Jurkat, Clone E6-1 (cell line): ENCODE measurements at places on chromosomes 6 and 20.

DNA sequence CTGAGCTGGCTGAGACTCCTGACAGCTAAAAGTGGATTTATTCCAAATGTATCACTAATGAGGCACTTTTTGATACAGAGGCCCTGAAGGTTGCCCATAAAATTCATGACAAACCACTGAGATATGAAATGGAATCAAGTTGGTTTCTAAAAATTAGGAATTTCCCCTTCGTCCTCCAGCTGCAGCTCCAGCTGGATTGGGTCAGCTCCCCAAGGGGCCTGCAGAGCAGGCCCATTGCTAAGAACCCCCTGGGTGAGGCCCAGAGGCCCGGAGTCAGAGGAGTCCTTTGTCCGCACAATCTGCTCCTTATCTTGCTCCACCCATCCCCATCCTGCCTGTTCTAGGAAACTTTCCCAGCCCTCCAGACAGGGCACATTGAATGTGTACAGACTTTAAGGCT is 163.5 kb upstream of the TOP1 start:
- DNase-seq: no peak

DNA sequence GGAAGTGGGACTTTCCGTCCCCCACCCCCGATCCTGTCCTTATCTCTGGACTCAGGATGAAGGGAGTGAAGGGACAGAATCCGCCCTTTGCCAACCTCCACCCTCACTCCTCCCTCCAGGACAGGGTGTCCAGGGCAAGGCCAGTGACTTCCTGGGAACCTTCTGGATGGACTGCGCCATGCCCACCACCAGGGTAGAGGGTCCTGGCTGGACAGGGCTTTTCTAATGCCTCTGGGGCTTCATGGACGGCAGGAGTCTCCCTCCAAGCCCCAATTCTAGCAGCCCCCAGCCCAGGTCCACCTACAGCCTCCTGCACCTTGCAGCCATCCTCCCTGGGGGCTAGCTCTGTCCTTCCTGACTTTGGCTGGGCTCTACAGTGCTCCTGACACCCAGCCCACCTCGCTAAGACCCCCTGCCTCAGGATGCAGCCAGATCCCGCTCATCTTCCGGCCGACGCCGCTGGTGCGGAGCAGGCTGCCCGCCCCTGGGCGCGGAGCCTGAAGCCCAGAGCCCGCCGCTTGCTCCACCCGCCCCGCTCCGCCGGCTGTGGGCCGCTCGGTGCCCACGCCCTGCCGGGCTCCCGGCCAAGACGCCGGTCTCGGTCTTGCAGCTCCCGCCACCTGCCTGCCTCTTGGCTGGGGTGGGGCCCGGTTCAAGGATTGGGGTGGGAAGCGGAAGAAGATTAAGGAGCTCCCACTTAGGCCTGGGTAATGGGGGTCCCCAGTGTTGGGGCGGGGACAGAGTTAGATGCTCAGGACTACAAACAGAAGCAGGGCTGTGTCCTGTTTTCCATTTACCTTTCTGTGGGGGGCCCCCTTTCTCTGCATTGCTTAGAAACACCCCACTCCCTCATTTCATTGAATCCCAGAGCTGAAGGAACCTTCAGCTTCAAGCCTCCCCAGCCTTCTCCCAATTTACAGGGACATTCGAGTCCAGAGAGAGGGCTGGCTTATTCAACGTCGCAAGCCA is 72.8 kb downstream of the MDGA1 start:
- DNase-seq: no peak

DNA sequence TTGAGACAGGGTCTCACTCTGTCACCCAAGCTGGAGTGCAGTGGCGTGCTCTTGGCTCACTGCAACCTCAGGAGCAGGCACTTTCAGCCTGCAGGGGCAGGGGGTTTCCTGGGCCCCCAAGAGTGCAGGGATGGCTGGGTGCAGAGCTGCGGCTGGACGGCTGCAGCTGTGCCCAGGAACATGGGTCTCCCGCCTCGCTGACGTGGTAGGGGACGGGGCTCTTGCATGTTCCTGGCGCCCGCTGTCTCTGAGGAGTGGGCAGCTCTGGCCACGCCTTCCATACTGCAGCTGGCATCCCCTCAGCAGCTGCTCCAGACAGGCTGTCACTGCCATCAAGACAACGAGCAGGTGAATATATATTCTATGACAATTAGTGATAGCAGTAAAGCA is 2.2 kb upstream of the DEK start:
- DNase-seq: no peak

DNA sequence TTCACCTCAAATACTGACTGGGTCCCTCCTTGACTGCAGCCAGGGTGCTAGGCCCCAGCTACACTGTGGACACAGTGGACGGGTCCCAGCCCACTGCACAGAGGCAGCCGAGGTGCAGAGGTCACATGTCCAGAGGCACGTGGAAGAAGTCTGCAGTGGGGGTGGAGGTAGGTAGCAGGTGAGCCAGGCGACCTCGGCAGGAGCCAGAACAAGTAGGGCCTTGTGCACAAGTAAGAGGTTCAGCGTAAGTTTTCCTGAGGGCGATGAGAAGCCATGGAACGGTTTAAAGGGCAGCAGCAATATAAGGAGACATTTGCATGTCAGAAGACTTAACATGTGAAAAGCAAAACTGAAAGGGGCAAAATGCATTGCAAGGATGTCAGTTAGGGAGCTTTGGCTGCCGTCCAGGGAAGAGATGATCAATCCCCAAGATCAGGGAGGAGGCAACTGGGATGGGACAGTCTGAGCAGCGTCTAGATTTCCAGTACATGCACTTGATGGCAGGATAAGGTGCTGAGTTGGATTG is 49.7 kb upstream of the SNX9 start:
- DNase-seq: no peak

- DNase-seq: no peak
Observed at GRCh38 chr20:48281501-48281900, 496.2 kb upstream of the SULF2 start.

GRCh38 chr20:20371681-20372080 is 3.8 kb downstream of the INSM1 start:
- DNase-seq: no peak
